ENCODE measurements at places on chromosomes 7 and 10.

- no peak for DNase-seq
Observed at GRCh38 chr10:122484276-122485060, 23.1 kb downstream of the HTRA1 start.

GRCh38 chr7:81882086-81882485 is 112.2 kb upstream of the HGF start:
- DNase-seq: peak; percentile 50

GRCh38 chr10:42646687-42647640 is 8.6 kb upstream of the ZNF33B start:
- no peak for DNase-seq

- no peak for DNase-seq
Observed at GRCh38 chr10:112896722-112897121, 53.3 kb upstream of the TCF7L2 start.

DNA sequence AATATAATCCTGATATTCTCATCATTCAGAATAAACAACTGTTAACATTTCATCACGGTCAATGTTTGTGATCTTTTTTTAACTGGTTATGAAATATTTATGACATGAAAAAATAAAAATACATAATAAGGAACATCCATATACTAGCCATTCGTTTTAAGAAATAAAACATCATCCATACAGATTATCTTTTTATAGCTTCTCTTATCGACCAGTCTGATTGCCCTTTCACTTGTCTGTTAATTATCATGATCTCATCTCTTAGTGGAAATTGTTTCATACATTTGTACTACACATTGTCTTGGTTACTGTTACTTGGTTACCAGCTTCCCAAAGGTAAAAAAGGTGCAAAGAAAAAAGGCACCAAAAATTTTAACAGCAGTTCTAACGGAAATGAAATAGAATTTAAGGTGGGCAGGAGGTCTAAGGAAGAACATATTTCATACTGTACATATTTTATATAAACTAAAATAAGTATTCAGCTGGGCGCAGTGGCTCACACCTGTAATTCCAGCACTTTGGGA is 8.4 kb downstream of the ARHGAP21 start:
- no peak for DNase-seq

DNA sequence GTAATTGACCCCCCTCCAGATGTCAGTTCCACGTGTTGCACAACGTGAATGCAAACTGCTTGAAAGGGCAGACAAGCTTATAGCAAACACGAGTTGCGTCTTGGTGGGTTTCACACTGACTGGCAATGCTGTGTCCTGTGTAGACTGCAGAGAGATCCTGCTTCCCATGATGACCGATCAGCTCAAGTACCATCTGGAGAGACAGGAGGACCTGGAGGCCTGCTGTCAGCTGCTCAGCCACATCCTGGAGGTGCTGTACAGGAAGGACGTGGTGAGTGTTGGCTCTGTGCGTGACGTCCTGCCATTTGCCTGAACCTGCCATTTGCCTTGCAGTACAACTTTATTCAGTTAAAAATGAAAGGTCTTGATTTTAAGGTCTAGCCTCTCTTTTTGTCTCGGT is 71.1 kb downstream of the INSYN2A start:
- no peak for DNase-seq

DNA sequence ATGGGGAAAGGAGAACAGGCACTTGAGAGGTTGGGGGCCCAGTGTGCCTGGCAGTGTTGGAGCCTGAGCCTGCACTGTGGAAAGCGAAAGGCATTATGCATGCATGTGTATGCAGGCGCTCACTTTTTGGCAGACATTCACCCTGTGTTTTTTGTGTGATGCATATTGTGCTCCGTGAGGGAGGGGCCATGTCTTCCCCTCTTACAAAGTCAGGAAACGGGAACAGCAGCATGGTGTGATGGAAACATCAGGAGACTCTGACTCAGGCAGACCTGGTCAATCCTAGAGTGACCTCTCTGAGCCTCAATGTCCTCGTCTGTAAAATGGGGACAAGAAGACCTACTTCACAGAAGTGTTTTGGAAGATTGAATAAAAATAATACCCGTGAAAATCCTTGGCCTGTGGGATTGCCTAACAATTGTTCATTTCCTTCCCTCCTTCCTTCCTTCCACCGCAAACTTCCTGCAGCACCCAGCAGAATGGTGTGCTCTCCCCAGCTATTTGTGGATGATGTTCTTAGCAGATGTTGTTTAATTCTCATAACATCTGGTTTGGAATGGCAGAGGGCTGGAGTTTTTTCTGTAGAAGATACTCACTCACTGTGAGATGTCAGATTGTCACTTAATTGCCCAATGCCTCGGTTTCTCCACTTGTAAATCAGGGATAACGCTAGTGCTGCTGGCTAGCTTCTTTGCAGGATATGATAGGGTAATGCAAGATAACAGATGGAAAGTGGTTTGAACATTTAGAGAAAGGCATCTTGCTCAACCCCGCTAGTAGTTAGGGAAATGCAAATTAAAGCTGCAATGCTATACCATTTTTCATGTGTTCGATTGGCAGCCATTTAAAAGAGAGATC is 39.8 kb downstream of the CDH23 start:
- DNase-seq: no peak

- peak; percentile 70 for DNase-seq
Observed at GRCh38 chr10:119103903-119104653, at the start of gene DENND10. Gene DENND10 (plus strand): TSS chr10:119104113. CDS start chr10:119104143, 30 bp downstream.

GRCh38 chr10:119225083-119225658 is 17.8 kb downstream of the GRK5 start:
- DNase-seq: no peak

GRCh38 chr10:56653289-56653688 is 292.2 kb upstream of the ZWINT start:
- no peak for DNase-seq

DNA sequence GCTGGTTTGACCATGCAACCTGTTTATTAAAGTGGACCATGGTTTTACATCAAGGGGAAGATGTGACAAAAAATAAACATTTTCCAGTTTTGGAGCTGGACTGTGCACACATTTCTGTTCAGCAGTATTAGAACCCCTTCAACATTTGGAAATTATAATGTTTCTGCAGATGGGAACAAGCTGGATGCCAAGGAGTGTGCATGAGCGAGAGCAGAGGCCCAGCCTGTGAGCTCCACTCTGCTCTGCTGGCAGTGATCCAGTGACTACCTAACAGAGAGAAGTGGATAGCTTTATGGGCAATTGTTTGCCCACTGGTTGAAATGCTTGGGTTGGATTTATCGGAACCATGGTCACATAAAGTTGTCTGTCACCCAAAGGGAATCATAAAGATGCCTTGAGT is 456.7 kb downstream of the NRG3 start:
- no peak for DNase-seq

- no peak for DNase-seq
Observed at GRCh38 chr7:2173189-2173827, 59.4 kb downstream of the MAD1L1 start.

DNA sequence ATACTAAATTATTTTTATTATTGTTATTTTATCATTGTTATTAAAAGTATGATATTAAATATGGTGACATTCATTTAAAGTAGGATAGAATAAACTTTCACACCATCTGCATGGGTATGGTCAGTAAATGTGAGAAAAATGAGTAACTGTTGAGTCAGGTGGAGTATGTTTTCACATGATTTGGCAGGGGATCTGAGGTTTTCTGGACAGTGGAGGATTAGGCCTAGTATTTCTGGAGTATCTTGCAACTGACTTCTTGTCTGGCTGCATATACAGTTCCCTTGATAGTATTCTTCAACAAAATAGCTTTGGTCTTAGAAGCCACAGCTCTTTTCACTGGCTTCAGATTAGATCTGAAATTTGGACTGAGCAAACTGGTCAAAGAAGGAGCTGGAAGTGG is 54.5 kb downstream of the GBF1 start:
- peak; percentile 50 for DNase-seq

GRCh38 chr7:375901-376305 is 85.9 kb downstream of the FOXL3 start:
- no peak for DNase-seq

GRCh38 chr10:17203416-17203815 is 1.9 kb upstream of the TRDMT1 start:
- DNase-seq: no peak

GRCh38 chr7:99407872-99408378 is 472 bp downstream of the PDAP1 start:
- peak; percentile 86 for DNase-seq

DNA sequence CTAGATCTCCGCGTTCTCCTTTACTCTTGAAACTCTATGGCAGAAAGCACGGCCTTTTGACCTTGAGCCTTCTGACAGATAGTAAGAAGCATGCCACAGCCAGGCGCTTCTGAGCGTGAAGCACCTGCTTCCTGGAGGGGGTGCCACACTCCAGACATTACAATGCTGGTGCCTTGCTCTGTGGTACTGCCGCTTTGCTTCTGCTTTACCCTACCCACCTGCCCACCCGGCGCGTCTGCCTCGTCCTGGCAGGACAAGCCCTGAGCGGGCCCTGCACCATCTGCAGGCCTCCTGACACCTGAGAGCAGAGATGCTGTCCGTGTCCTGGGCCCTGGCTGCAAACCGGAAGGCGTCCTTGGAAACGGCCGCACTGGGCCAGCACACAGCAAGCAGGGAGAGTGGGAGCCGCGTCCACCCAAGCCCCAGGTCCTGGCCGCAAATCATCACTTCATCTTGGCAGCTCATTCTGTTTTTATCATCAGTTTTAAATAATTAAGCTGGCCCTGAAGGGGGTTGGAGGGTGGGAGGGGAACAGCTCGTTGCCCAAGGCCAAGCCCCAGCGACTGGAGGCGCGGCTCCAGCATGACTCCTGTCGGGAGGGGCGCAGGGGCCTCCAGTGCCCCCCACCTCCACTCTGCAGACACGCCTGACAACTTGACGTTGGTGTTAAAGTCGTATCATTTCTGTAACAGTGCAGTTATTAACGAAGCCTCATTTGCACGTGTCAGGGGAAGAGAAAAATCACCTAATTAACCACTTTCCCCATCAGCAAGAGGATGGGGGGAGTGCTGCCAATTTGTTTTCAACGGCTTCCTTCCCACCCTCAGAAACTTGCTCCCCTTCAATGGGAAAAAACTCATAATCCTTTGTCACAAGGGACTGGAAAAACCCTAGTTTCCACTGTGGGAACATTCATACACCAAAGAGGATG is 132.2 kb downstream of the MAD1L1 start:
- no peak for DNase-seq

GRCh38 chr10:110002801-110003523 is 4.8 kb upstream of the ADD3 start:
- no peak for DNase-seq

DNA sequence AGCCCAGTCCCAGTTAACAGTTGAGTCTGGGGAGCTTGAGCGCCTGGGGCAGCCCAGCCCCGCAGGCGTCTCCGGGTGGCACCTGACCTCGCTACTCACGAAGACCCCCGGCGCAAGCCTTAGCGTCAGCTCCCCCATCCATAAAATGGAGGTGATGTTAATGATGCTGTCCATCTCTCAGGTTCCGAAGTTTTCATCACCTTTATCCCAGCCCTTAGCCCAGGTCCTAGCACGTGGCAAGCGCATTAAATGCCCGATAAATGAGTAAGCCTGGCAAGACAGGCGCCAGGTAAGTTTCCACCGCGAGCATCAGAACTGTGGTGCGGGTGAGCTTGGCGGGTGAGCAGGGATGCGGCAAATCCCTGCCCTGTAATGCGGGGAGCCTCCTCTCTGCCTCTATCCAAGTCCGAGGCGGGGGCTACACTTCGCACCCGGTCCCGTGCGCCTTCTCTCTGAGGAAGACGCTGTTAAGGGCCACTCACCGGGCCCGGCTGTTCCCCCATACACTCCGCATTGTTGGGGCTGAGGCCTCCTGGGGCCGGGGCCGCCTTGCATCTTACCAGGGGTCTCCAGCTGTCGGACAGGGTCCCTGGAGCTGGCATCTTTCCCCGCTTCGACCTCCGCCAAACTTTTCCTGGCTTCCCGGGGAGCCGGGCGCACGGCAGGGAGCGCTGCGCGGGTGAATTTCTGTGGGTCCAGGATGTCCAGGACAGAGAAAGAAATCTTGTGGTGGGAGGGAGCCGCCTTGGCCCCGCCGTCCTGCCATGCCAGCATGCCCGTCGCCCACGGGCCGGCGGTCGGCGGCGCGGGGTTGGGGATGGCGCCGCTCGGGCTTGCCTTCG is 444 bp downstream of the NKX1-2 start:
- no peak for DNase-seq

GRCh38 chr10:95308389-95309302 is 17.8 kb upstream of the PDLIM1 start:
- peak; percentile 98 for DNase-seq

DNA sequence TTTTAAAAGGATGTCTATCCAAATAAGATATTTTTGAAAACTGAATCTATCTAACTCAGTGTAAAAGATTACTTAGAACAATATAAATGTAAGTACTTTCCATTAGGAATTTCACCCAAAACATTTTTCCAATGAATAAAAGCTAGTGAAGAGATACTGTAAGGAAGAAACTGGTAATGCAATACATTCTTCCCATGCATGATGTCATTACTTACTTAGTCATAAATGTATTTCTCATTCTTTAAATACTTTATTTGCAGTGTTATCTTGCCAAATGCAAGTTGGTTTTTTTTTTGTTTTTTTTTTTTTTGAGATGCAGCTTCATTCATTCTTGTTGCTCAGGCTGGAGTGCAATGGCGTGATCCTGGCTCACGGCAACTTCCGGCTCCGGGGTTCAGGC is 265.6 kb downstream of the PHF14 start:
- no peak for DNase-seq

DNA sequence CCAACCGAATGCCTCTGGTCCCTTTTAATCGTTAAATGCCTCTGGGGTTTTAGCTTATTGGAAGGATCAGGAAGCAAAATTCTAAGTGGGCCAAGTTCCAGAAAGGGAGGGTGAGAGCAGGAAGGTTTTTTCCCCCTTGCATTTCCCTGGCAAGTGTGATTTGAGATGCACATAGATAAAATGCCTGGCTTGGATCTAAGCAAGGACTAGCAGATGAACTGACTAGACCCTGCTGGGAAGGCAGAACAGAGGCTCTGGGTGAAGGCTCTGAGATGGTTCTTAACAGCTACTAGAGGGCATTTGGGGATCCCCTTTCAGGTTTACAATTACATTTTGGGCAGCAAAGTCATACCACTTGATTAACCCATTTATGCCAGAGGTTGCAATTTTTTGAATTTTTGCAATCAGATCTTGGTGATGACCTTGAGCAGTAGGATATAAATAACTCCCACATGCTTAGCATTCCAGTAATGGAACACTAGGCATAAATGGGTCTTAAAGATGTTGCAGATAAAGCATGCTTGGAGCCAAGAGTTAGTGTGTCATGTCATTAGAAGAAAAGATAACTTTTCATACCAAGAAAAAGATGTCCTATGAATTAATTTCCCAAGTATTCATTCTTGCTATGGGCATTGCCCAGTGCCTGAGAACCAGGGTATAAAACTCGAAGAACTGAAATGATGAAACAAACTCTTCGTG is 205.9 kb downstream of the SEC23IP start:
- no peak for DNase-seq

DNA sequence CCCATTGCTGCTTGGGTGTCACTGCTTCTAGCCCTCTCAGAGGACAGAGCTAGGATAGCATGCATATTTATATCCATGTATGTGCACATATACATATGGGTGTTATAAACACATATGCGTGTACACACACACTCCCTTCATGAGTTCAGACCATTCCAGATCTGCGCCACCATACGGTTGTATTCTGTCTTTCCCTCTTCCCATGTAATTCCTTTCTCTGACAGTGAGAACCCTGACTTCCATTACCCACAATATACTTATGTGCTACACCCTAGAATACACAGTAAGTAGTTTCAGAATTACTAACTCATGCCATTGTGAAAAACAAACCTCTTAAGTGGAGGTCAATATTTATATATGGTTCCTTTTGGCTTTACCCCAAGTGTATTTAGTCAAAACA is 116.6 kb upstream of the SAMD8 start:
- no peak for DNase-seq

GRCh38 chr7:111975346-111975745 is 230.9 kb downstream of the DOCK4 start:
- no peak for DNase-seq
